Activated CD8-positive, alpha-beta T cell treated with anti-CD3 and anti-CD28 coated beads, Interleukin-2, amount 10 ng/mL, durations not matched to agents 7 days and 5 days (primary cell): ENCODE measurements at places on chromosomes 2 and 18. TPM values are rescaled to one million over a fixed set of nuclear protein-coding genes. Genes with fewer than 3 reads are reported as not detected.

GRCh38 chr2:201854841-201855240, 48.5 kb downstream of the CDK15 start:
- DNase-seq: no peak

DNA sequence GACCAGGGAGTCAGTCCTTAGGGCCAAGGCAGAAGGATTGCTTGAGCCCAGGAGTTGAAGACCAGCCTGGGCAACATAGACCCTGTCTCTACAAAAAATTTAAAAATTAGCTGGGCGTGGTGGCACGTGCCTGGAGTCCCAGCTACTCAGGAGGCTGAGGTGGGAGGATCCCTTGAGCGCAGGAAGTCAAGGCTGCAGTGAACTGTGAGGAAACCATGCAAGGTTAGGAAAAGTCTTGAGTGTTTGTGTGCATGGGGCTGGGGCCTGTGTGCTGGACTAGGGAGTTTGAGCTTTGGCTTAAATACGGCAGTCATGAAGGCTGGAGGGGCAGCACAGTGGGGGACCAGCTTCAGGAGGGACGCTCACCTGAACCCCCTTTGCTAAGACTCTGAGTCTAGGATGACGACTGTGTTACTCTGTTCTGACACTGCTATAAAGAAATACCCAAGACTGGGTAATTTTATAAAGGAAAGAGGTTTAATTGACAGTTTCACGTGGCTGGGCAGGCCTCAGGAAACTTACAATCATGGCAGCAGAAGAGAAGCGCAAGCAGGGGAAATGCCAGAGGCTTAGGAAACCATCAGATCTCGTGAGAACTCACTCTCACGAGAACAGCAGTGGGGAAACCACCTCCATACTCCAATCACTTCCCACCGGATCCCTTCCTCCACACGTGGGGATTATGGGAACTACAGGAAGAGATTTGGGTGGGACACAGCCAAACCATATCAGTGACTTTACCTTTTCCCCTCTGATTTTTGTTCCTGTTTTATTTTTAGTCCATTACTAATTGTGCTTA, 39.4 kb downstream of the GORASP2 start:
- no peak for DNase-seq

The IL36RN gene
- not detected for total RNA-seq

The FAM237A gene
- total RNA-seq: not detected

The ST6GAL2 gene
- not detected for total RNA-seq

The IHH gene
- total RNA-seq: not detected
